NCI-H2107 (cell line): ENCODE measurements at places on chromosomes 1 and 21.

- no peak for DNase-seq
Observed at GRCh38 chr1:65825741-65826140, 33.0 kb downstream of the PDE4B start.

DNA sequence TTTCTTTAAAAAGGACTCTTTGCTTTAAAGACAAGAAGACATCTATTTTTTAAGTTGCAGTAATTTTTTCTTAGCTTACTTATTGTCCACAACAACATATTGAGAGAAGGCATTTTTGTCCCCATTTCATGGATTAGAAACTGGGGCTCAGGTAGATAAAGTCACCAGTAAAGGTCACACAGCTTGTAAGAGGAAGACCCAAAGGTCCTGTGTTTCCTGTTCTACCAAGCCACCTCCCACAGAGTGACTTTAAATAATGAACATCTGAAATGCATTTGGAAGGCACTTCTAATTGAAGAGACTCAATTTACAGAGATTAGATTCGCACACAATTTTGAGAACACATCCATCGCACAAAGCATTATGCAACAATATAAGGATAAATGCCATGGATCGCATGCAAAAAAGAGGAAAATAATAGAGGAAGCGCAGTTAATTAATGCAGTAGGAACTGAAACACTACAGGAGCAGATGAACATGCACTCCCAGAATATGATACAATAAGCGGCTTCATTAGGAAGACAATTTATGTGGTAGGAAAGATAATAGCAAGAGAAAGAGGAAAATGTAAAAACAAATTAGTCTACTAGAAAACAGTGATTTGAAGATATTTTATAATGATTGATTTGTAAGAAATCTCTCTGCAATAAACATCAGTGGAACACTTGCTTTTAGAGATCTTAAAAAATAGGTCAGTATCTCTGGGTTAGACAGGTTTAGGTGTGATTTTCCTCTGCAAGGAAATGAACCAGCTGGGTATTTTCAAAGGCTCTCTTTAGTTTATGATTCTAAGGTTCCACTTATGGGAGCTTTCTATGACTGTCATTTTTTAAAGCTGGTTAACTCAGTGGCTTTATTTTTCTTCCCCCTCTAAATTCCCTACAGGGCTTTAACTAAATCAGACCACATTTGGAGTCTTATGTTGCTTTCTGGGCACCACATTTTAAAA lies 27.1 kb upstream of the CD2 start:
- DNase-seq, result no peak

DNA sequence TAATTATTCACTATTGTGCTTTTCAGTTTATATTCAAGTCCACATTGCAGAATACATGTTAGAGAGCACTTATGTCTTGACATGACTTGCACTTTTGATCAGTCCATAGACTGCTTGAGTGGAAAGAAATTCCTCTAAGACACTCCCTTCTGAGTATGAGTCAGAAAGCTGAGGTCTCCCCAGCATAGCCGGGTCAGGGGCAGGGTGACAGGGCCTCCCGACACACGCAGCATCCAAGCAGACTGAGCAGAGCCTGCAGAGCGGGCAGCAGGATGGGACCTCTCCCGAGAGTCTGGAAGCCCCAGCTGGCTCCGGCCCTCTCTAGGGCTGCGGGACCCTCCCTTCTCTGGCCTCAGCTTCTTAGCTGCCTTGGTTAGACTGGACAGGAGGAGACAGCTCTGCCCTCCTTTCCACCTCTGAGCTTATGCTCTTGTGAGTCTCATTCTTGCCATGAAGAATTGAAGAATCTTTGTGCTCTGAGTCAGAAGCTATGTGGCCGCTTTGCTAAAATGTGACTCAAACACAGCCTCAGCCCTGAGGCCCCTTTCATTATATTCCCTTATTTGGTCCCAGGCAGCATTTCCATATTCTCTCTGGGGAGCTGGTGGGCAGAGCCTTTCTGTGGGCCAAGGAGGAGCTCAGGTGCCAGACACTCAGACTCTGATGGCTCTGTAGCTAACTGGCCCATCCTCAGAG lies 11.2 kb upstream of the CAPN2 start:
- no peak for DNase-seq

GRCh38 chr1:216223486-216223885 lies 199.8 kb downstream of the USH2A start:
- no peak for DNase-seq
